ENCODE measurements at places on chromosomes 7 and 10.

- DNase-seq, result no peak
These were observed 47.9 kb downstream of the SEPTIN7 start for GRCh38 chr7:35848725-35849124.

- peak; percentile 34 for DNase-seq
These were observed 9.2 kb upstream of the PWWP2B start for GRCh38 chr10:132387764-132388210.

DNA sequence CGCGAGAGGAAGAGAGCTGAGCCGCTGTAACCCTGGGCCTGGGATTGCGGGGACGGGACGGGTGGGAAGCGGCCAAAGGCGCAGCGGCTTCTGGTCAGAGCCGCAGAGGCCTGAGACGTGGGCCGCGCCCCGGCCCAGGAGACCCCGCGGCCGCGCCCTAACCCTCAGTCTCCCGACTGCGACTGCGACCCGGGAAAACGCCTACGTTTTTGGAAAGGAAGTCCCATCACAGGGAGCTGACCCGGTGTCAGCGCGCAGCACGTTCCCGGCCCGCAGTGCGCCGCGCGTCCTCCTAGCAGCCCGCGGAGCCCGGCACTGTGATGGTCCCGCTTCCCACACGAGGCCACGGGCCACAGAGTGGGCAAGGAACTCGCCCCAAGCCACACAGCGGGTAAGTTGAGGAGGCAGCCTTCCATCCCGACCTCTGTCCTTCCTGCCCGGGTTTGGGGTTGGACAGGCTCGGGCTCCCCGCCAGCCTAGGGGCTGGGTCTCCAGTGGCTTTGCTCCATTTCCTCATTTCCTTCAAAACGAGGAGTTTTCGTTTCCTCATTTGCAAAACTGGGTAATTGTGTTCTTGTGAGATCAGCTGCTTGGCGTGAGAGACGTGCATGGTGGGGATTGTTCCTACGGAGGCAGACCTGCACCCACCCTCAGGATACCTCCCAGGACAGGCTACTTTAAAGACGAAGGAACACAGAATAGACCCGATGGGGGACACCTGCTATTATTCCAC is 1.2 kb downstream of the GPNMB start:
- DNase-seq, result no peak

GRCh38 chr7:69780379-69780778 is 182.1 kb downstream of the AUTS2 start:
- DNase-seq, result no peak

GRCh38 chr7:50982626-50983025 is 199.9 kb upstream of the GRB10 start:
- no peak for DNase-seq

- DNase-seq, result peak; percentile 75
These were observed 29.5 kb upstream of the ARHGAP22 start for GRCh38 chr10:48634198-48634983.

- DNase-seq, result no peak
These were observed 48.4 kb downstream of the ASB13 start for GRCh38 chr10:5618042-5618441.
